ENCODE measurements at places on chromosomes 7 and 10. TPM values are rescaled to one million over a fixed set of nuclear protein-coding genes. Genes with fewer than 3 reads are reported as not detected.

Gene NPY4R2
- 10.6 TPM for total RNA-seq

Gene GIMAP7
- total RNA-seq: 8.7 TPM

Gene VWA2
- 1.5 TPM for total RNA-seq

Gene IQUB
- 0.25 TPM for total RNA-seq

Gene EPO
- not detected for total RNA-seq

Gene SLC13A4
- not detected for total RNA-seq

Gene MOGAT3
- 62.4 TPM for total RNA-seq

Gene GIMAP1
- 1.1 TPM for total RNA-seq

Gene C10orf105
- total RNA-seq: 0.08 TPM

Gene CNPY1
- total RNA-seq: not detected

Gene NODAL
- not detected for total RNA-seq

Gene STEAP4
- 5.2 TPM for total RNA-seq

Gene ODAD2
- 0.42 TPM for total RNA-seq
